HCT116 (cell line): ENCODE measurements at places on chromosomes 11 and 22. TPM values are rescaled to one million over a fixed set of nuclear protein-coding genes. Genes with fewer than 3 reads are reported as not detected.
A peak's percentile ranks its signal among the peaks of the same experiment; 100 is the strongest.

- no peaks in the 10 kb centered on the region for H3K27me3 ChIP-seq
- peaks cover 56% of the 10 kb centered on the region for H3K4me1 ChIP-seq
- H3K4me3 ChIP-seq: peak overlapping the region; percentile 46
- DNase-seq: no peak
- H3K27ac ChIP-seq: peak overlapping the region; percentile 76
Observed at GRCh38 chr22:42948294-42948693, 66.7 kb downstream of the PACSIN2 start.

GRCh38 chr22:37911697-37912096, 5.6 kb downstream of the MICALL1 start:
- no peak overlapping the region for H3K27ac ChIP-seq
- H3K4me1 ChIP-seq: peaks cover 7% of the 10 kb centered on the region
- DNase-seq: no peak
- H3K4me3 ChIP-seq: no peak overlapping the region
- H3K27me3 ChIP-seq: no peaks in the 10 kb centered on the region
- peaks cover 13% of the 10 kb centered on the region; the same call in 1 of the 2 replicates for H3K36me3 ChIP-seq

GRCh38 chr11:110305169-110306018, 9.0 kb upstream of the RDX start:
- H3K27me3 ChIP-seq: no peaks in the 10 kb centered on the region
- peaks cover 11% of the 10 kb centered on the region for H3K4me1 ChIP-seq
- no peak for DNase-seq
- no peak overlapping the region for H3K27ac ChIP-seq
- no peaks in the 10 kb centered on the region for H3K36me3 ChIP-seq
- H3K4me3 ChIP-seq: no peak overlapping the region

GRCh38 chr11:19867064-19867463, 154.4 kb downstream of the NAV2 start:
- H3K36me3 ChIP-seq: no peaks in the 10 kb centered on the region
- DNase-seq: no peak
- no peak overlapping the region for H3K27ac ChIP-seq
- no peaks in the 10 kb centered on the region for H3K27me3 ChIP-seq
- H3K4me1 ChIP-seq: no peaks in the 10 kb centered on the region

DNA sequence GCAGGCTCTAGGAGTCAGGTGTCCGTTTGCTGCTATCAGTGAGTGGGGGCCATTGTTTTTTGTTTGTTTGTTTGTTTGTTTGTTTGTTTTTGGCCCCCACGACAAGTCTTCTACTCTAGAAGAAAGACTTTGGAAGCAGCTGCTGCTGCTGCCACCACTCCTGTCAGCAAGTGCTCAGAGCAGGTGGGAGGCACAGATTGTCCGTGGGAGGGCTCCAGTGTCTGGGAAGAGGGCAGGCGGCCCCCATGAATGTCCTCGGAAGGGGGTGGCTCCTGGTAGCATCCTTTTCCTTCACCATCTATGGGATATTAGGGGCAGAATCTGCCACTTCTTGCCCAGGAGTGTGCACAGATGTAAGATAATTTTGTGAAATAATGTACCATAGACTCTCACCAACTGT, 37.8 kb upstream of the YWHAH start:
- no peak overlapping the region for H3K27ac ChIP-seq
- peaks cover 2% of the 10 kb centered on the region for H3K36me3 ChIP-seq
- no peaks in the 10 kb centered on the region for H3K4me1 ChIP-seq

- no peak overlapping the region for H3K27ac ChIP-seq
- H3K4me1 ChIP-seq: no peaks in the 10 kb centered on the region
- H3K4me3 ChIP-seq: no peak overlapping the region
- no peak for DNase-seq
- no peaks in the 10 kb centered on the region for H3K36me3 ChIP-seq
Observed at GRCh38 chr22:28413612-28414399, 265.8 kb downstream of the TTC28 start.

DNA sequence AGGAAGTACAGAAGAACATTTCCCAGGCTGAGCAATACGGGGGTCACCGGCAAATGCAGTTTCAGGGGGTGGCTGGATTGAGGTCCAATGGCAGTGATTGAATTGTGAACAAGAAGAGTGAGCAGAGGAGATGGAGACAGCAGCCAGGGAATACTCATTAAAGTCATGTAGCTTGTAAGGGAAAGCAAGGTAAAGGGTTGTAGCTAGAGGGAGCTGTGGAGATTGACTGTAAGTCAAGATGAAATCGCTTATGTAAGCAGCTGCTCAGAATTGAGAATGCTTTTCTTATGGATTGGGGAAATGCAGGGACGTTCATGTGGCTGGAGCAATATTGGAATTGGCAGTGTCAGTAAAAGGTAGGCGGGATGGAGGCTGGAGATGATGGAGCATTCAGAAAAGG, 111.4 kb upstream of the TBCEL start:
- H3K4me3 ChIP-seq: no peak overlapping the region
- H3K4me1 ChIP-seq: peaks cover 5% of the 10 kb centered on the region; the same call in 1 of the 2 replicates
- no peaks in the 10 kb centered on the region for H3K36me3 ChIP-seq
- H3K27ac ChIP-seq: no peak overlapping the region
- peak; percentile 53 for DNase-seq
- peaks cover 13% of the 10 kb centered on the region for H3K27me3 ChIP-seq

CATSPERZ gene
- 1.7 TPM for total RNA-seq

SYCE3 gene
- total RNA-seq: not detected

PRAME gene
- total RNA-seq: 28.4 TPM

LRRC10B gene
- not detected for total RNA-seq

OR51B2 gene
- 17.1 TPM for total RNA-seq

CECR2 gene
- total RNA-seq: 6.0 TPM
